ENCODE measurements at places on chromosomes 3 and 15. TPM values are rescaled to one million over a fixed set of nuclear protein-coding genes. Genes with fewer than 3 reads are reported as not detected.
A peak's percentile ranks its signal among the peaks of the same experiment; 100 is the strongest.

SMAD6 gene
- 24.8 TPM for total RNA-seq

PLA2G4D gene
- 0.17 TPM for total RNA-seq

DCP1A gene
- total RNA-seq: 15.9 TPM

SPINT1 gene
- 81.1 TPM for total RNA-seq

BUB1B gene
- total RNA-seq: 126 TPM

EBLN2 gene
- total RNA-seq: 4.3 TPM

DNA sequence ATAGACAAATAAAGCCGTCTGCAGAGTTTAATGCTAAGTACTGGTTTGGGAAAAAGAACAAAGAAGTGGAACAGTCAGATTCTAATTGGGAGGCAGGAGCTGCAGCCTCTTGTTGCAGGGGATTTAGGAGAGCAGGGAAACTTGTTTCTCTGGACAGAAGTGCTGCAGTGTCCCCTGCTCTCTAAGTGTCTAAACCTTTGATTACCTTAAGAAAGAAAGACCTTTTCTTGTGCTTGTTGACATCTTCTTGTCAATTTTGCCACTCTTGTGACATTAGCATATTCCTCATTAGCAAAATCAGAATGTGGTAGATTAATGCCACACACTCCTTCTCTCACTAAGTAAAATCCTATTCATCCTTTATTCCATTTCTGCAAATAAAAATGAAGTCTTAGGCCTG is 38.8 kb downstream of the TRAT1 start:
- DNase-seq: no peak

DNA sequence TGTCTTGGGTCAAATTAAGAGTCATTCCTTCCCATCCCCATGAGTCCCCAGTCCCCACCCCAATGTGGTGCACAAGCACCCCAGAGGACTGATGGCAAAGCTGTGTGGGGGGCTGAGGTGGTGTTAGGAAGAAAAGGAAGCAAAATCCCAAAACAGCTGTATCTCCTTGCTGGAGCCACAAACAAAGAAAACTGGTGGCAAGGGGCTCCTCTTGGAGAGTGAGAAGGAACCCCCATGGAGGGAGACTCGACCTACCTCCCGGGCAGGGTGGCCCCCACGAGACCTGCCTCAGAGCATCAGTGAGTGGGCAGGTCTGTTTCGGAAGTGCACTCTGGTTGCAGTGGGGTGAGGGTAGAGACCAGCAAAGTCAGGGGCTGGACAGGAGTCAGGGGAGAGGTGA is 29.2 kb downstream of the PRR23E start:
- peak; percentile 17 for DNase-seq

DNA sequence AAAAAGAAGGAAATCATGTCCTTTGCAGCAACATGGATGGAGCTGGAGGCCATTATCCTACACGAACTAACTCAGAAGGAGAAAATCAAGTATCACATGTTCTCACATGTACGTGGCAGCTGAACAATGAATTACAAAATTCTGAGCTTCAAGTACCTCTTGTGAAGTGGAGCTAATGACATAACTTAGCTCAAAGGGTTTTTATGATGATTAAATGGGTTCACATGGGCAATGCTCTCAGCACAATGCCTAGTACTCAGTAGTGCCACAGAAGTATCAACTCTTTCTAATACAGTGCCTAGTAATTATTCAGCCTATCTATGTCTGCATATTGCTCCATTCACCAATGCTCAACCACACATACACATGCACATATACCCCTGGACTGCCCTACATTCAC is 407.5 kb upstream of the WNT5A start:
- no peak for DNase-seq

DNA sequence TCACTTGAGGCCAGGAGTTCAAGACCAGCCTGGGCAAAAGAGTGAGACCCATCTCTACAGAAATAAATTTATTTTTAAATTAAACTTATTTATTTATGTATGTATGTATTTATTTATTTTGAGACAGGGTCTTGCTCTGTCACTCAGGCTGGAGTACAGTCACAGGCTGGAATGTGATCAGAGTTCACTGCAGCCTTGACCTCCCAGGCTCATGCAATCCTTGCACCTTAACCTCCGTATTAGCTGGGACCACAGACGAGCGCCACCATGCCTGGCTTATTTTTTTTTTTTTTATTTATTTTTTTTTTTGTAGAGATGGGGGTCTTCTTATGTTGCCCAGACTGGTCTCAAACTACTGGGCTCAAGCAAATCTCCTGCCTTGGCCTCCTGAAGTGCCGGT is 135.2 kb upstream of the HES1 start:
- no peak for DNase-seq

DNA sequence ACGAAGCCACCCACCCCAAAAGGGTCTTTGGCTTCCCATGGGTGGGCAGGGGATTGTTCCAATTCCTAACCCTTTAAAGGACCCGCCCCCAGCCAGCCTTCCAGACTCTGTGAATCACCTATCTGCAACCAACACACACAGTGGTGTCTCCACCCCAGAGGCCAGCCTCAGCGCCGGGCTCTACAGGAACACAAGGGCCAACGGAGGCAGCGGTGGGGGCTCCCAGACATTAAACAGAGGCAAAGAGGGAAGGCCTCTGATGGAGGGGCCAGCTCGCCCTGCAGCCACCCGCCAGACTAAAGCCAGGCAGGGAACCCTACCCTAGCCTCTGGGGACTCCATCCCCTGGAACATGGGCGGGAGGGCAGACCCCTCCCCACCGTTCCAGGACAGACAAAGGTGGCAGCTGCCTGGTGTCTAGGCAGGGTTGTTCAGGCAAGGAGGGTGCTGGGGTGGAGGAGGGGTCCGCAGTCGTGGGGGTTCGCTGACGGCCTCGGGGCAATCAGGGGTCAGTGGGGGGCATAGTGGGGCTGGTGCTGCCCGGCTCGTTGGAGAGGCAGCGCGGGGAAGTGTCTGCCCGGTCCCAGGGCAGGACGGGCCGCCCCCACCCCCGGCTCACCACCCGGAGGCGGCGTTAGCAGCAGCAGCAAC is 448 bp downstream of the SHISA5 start:
- DNase-seq: peak; percentile 74

- DNase-seq: peak; percentile 51
Observed at GRCh38 chr3:129039271-129040038, 21.1 kb upstream of the GP9 start.

DNA sequence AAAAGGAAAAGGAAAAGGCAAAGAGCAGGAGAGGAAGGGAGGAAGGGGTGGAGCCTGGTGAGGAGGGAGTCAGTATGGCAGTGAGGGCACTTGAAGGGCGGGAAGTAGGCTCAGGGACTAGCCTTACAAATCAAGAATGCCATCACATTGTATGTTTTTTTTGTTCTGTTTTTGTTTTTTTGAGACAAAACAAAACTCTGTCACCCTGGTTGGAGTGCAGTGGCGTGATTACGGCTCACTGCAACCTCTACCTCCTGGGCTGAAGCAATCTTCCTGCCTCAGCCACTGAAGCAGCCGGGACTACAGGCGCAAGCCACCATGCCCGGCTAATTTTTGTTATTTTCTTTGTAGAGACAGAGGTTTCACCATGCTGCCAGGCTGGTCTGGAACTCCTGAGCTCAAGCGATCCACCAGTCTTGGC is 10.5 kb upstream of the PIK3CB start:
- peak; percentile 56 for DNase-seq

DNA sequence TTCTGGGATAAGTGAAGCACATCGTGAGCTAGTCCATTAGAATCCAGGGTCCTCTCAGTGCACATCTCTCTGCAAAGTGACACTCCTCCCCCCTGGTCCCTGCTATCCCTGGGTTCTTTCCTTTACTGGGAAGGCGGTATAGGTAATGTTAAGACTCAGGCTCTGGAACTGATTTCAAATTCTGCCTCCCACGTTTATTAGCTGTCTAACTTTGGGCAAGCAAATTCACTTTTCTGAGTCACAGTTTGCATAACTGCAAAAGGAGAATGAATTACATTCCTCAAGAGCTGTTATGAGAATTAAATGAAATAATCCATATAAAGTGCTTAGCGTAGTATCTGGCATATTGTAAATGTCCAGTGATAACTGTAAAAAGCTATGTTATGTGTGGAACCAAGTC is 168.1 kb upstream of the LRRN1 start:
- DNase-seq: no peak

DNA sequence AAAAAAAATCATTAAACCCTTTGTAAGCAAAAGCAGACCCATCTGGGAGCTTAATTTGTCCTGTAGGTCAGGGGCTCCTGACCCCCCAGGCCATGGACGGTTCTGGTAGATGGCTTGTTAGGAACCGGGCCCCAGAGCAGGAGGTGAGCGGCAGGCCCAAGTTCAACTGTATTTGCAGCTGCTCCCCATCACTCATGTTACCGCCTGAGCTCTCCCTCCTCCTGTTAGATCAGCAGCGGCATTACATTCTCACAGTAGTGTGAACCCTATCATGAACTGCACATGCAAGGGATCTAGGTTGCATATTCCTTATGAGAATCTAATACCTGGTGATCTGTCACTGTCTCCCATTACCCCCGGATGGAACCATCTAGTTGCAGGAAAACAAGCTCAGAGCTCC is 60.7 kb downstream of the FSIP1 start:
- no peak for DNase-seq

DNA sequence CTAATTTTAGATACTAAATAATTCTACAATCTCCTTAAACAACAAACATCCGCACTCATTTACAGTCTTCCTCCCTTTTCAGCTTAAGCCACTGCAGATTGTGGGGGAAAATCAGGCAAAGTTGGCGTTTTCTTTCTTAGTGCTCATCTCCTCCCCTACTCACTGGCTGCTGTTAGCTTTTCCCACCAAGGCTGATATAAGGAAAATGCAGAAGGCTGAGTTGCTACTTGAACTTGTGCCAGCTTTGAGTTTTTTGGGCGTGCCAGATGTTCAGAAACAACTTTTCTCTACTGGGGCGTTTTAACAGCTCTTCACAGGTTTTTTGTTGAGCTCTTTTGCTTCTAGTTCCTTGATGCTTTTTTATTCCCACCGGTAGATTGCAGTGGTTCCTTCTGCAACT is 222.0 kb downstream of the PYDC2 start:
- no peak for DNase-seq

DNA sequence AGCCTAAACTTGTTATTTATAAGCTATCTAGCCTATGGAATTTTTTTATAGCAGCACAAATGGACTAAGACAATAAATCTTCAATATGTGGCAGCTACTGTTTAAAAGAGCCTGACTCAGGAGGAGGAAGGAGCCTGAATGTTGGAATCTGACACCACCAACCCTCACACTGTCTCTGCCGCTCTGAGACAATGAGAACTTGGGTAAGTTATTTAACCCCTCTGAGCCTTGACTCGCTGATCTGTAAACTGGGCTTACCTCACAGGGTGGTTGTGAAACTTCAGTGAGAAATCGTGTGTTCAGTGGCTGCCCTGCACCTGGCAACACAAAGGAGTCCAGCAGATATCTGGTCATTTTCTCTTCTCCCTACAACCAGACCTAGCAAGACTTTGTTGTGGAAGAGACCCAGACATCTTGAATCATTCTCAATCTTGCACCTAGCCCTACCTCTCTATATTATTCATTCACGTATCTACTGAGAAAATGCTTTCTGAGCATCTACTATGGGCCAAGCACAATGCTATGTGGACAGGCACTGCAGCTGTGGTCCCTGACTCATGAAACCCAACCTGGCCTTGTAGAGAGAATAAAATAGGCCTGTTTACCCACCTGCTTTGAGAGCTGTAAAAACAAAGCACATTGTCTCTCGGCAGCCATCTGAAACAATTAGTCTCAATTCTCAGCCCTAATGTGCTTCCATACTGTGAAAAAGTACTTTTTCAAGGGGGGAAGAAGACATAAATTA is 81.9 kb upstream of the SLC25A36 start:
- no peak for DNase-seq

GRCh38 chr15:78052001-78052401 is 25.5 kb downstream of the TBC1D2B start:
- peak; percentile 26 for DNase-seq

DNA sequence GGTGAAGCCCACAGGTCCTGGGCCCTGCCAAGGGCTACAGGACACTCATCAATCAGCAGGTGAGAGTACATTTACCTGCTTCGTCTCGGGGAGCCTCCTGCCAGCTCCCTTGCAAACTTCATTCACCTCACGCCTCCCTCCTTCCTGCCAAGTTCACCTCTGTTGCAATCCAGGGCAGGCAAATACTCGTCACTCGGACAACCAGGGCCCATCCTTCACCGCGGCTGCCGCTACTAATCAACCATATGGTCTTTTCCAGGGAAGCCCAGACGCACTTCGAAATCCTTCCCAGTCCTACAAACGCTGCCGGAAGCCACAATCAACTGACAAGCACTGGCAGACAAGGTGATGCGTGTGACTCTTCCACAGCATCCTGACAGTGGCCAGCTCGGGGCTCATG is 200.7 kb upstream of the NSMCE3 start:
- DNase-seq: peak; percentile 35

GRCh38 chr3:42702982-42703694 is 540 bp upstream of the HHATL start:
- peak; percentile 35 for DNase-seq

GRCh38 chr3:33901862-33902563 is 103.6 kb downstream of the PDCD6IP start:
- DNase-seq: no peak

DNA sequence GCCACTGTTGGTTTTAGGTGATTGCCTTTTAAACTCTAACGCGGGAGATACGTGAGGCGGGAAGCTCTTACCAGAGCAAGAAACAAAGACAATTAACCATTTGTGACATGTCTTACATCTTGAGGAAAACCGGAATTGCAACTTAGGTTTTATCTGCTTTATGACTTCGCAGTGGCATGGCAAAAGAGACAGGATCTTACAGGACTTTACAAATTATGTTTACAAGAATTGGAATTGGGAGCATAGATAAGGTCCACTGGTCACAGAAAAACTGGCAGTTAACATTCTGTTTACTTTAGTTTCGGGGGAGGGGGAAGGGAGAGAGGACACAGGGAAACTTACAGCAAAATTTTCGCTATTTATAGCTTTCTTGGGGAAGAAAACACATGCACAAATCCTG is 1119.6 kb downstream of the ZPLD1 start:
- DNase-seq: no peak

DNA sequence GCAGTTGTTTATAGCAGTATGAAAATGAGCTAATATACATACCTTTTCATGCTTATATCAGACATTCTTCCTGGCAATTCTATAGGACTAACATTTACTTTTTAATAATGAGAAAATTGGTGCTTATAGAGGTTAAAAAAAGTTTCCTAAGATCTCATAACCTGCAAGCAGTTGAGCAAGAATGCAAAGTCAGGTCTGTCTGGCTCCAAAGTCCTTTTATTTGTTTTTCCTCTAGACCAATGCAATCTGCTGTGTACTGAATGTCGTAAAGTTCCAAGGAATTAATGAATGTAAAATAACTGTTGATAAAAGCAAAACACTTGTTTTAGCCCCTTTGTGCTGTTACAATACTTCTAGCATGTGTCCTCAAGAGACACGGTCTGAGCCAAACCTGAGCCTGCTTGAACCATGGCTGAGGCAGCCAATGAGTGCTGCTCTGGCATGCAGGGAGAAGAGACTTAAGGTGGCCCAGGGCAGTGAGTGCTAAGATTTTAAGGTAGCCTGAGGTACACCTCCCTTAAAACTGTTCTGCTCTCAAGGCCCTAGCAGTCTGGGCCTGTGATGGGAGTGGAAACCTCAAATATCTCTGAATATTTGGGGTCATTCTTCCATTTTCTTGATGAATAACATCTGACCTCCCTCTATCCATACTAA is 555.1 kb upstream of the NAALADL2 start:
- no peak for DNase-seq
